Fibroblast of lung (primary cell): ENCODE measurements at places on chromosomes 4 and X. TPM values are rescaled to one million over a fixed set of nuclear protein-coding genes. Genes with fewer than 3 reads are reported as not detected.

The PABPC1L2A gene
- not detected in 2 replicates for polyA plus RNA-seq

- peak; percentile 4 for DNase-seq
- H3K4me3 ChIP-seq, result no peak overlapping the region
- no peak overlapping the region for H3K27ac ChIP-seq
- no peaks in the 10 kb centered on the region for H3K27me3 ChIP-seq
- H3K4me1 ChIP-seq, result no peaks in the 10 kb centered on the region
- no peaks in the 10 kb centered on the region for H3K36me3 ChIP-seq
Observed at GRCh38 chrX:123337886-123338639, 154.0 kb downstream of the GRIA3 start.

The CLDN34 gene
- not detected in 2 replicates for polyA plus RNA-seq

The MAGEA4 gene
- polyA plus RNA-seq, result not detected in 2 replicates

DNA sequence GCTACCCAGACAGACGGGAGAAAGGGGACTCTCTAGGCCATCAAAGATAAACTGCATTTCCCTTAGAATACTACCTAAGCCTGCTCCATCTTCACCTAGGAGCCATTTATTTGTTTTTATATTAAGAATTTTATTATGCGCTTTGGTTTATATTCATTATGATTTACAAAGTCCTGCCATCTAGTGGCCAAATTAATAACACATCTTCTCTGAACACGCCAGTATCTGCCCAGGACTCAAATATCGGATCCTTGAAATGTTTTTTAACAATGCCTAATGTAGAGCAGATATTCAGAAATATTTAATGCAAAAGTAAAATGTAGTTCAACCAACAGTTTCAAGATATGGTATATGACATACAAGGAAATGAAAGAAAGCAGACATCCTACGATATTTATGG lies 20.8 kb upstream of the PRPS2 start:
- H3K27ac ChIP-seq, result no peak overlapping the region
- H3K4me1 ChIP-seq, result no peaks in the 10 kb centered on the region
- H3K4me3 ChIP-seq, result no peak overlapping the region

GRCh38 chr4:87553182-87553581 lies 24.0 kb upstream of the SPARCL1 start:
- H3K27me3 ChIP-seq, result no peaks in the 10 kb centered on the region
- no peak overlapping the region for H3K4me3 ChIP-seq
- H3K27ac ChIP-seq, result no peak overlapping the region
- no peaks in the 10 kb centered on the region for H3K36me3 ChIP-seq
- no peak for DNase-seq
- no peaks in the 10 kb centered on the region for H3K4me1 ChIP-seq

DNA sequence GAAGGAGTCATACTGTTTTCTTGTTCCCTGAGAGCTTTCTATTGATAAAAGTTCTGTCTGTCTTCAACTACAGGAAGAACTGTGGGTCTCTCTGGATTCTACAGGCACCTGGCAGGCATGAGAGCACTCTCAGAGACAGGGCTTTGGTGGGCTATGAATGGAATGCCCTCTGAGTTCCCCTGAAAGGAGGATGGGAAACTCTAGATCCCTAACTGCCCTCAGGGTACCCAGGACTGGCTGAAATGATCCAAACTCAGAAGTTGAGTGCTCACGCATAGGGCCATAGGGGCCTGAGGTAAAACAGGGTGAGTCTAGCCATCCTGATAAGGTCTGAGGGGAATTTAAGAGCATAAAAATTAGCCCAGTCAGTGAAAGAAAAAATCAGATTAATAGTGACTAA lies 59.0 kb upstream of the SCRG1 start:
- no peaks in the 10 kb centered on the region for H3K27me3 ChIP-seq
- H3K4me3 ChIP-seq, result no peak overlapping the region
- no peaks in the 10 kb centered on the region for H3K36me3 ChIP-seq
- no peaks in the 10 kb centered on the region for H3K4me1 ChIP-seq

DNA sequence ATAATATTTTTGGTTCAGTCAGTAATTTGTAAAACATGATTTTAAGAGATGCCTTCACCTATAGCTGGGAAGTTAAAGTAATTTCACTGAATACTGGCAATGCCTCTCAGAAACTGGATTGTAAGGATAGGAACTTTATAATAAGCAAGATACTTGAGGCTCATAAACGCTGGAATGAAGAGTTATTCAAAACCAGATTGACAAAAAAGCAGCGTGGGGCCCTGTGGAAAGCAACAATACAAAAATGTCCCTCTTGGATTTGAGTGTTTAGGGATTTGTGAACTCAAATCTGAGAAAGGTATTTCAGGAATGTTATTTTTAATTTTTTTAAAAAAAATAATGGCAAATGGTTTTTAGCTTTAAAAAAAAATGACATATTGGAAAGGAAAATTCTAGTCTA lies 94.6 kb downstream of the ANK2 start:
- no peaks in the 10 kb centered on the region for H3K27me3 ChIP-seq
- no peaks in the 10 kb centered on the region for H3K36me3 ChIP-seq
- H3K27ac ChIP-seq, result no peak overlapping the region
- H3K4me3 ChIP-seq, result no peak overlapping the region
- no peak for DNase-seq
- H3K4me1 ChIP-seq, result no peaks in the 10 kb centered on the region

DNA sequence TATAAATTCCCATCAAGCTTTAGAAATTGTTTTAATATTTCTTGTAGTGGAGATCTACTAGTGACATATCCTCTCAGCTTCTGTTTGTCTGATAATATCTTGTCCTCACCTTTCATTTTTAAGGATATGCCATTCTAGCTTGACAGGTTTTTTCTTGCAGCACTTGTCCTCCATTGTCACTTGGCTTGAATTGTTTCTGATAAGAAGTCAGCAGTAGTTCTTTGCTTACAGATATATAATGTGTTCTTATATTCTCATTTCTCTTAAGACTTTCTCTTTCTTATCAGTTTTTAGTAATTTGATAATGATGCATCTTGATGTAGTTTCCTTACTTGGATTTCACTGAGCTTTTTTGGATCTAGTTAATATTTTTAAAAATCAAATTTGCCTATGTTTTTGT lies 120.6 kb upstream of the NUDT6 start:
- no peaks in the 10 kb centered on the region for H3K27me3 ChIP-seq
- no peaks in the 10 kb centered on the region for H3K4me1 ChIP-seq
- DNase-seq, result peak; percentile 15
- no peaks in the 10 kb centered on the region for H3K36me3 ChIP-seq
- H3K4me3 ChIP-seq, result no peak overlapping the region

The DSPP gene
- not detected in 2 replicates for polyA plus RNA-seq

- no peak overlapping the region for H3K27ac ChIP-seq
- peaks cover 22% of the 10 kb centered on the region for H3K4me1 ChIP-seq
- H3K4me3 ChIP-seq, result no peak overlapping the region
- H3K36me3 ChIP-seq, result no peaks in the 10 kb centered on the region
- no peaks in the 10 kb centered on the region for H3K27me3 ChIP-seq
Observed at GRCh38 chr4:24853142-24853541, 57.8 kb downstream of the SOD3 start.

- no peaks in the 10 kb centered on the region for H3K27me3 ChIP-seq
- peaks cover 2% of the 10 kb centered on the region for H3K4me1 ChIP-seq
- H3K4me3 ChIP-seq, result no peak overlapping the region
- no peak for DNase-seq
- no peak overlapping the region for H3K27ac ChIP-seq
- H3K36me3 ChIP-seq, result no peaks in the 10 kb centered on the region
Observed at GRCh38 chr4:184016759-184017668, 111.9 kb downstream of the STOX2 start.

The SOWAHB gene
- 0.07 TPM in 1 of 2 replicates, not detected in the other for polyA plus RNA-seq

The TMSB15C gene
- 1.9 and 2.0 TPM in 2 replicates for polyA plus RNA-seq

- no peaks in the 10 kb centered on the region for H3K4me1 ChIP-seq
- H3K27ac ChIP-seq, result no peak overlapping the region
- H3K36me3 ChIP-seq, result no peaks in the 10 kb centered on the region
- no peak overlapping the region for H3K4me3 ChIP-seq
- DNase-seq, result peak; percentile 73
Observed at GRCh38 chr4:27791640-27792039, 931.0 kb downstream of the STIM2 start.

The MAD2L1 gene
- 12.8 and 38.4 TPM in 2 replicates for polyA plus RNA-seq

The PCYT1B gene
- 0.14 and 0.34 TPM in 2 replicates for polyA plus RNA-seq

The TEX13B gene
- not detected in 2 replicates for polyA plus RNA-seq

- H3K4me1 ChIP-seq, result no peaks in the 10 kb centered on the region
- no peak overlapping the region for H3K4me3 ChIP-seq
- no peaks in the 10 kb centered on the region for H3K36me3 ChIP-seq
- no peaks in the 10 kb centered on the region for H3K27me3 ChIP-seq
Observed at GRCh38 chrX:73262991-73263390, 48.3 kb upstream of the NAP1L2 start.

DNA sequence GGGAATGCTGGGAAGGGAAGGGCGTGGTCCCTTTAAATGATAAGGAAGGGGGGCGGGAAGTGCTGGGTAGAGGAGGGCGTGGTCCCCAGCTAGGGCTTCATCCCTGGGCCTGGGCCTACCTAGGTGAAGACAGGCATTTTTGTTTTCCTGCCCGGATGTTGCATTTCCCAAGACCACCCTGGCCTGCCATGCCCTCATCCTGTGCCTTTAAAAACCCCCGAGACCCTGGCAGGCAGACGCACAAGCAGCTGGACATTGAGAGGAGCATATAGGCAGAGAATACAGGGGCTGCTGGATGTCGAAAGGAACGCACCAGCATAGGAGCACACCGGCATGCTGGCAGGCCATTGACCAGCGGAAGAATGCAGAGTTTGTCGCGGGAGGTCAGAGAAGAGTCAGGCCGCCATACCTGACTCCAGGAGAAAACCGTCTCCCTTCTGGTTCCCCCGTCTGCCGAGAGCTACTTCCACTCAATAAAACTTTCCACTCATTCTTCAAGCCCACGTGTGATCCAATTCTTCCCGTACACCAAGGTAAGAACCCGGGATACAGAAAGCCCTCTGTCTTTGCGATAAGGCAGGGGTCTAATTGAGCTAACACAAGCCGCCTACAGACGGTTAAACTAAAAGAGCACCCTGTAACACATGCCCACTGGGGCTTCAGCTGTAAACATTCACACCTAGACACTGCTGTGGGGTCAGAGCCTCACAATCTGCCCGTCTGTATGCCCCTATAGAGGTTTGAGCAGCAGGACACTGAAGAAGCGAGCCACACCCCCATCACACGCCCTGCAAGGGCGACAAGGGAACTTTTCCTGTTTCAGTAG lies 2.9 kb upstream of the AGA start:
- no peak overlapping the region for H3K27ac ChIP-seq
- no peak for DNase-seq
- H3K36me3 ChIP-seq, result no peaks in the 10 kb centered on the region
- H3K27me3 ChIP-seq, result no peaks in the 10 kb centered on the region

DNA sequence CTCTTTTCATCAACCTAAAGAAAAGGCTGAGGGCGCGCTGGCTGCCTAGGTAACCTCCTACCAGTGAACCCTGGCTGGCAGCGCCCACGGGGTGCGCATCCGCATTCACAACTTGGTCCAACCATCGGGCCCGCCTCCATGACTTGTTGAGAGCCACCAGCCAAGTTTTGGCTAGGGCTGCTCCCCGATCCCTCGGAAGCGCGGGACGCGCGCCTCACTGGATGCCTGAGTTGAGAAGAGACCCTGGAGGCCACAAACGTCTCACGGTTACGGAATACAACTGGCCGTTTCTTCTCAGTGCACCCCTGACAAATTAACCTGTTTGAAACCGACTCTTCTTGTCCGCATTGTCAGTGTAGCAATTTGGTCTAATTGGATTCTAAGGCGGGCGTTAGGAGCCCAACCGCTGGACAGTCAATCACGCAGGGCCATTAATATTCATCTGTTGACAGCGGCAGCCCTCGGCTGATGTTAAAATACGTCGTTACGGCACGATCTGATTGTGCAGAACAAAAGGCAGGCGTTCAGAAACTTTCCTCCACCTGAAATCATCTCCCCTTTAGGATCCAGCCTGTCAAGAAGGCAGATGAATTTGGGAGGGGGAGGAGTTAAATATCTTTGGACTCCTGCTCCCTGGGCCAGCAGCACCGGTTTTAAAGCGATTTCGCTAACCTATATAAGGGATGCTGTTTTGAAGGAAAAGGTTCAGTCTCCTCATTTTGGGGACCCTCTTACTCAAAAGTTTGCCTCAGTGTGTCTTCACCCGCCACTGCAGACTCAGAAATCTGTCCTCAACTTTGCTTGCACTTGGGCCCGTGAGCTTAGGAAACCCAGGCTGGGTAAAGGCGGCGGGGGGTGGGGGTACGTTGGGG lies 1.2 kb downstream of the GPC3 start:
- H3K4me1 ChIP-seq, result no peaks in the 10 kb centered on the region
- H3K27ac ChIP-seq, result no peak overlapping the region
- no peak overlapping the region for H3K4me3 ChIP-seq
- no peak for DNase-seq
- no peaks in the 10 kb centered on the region for H3K36me3 ChIP-seq

DNA sequence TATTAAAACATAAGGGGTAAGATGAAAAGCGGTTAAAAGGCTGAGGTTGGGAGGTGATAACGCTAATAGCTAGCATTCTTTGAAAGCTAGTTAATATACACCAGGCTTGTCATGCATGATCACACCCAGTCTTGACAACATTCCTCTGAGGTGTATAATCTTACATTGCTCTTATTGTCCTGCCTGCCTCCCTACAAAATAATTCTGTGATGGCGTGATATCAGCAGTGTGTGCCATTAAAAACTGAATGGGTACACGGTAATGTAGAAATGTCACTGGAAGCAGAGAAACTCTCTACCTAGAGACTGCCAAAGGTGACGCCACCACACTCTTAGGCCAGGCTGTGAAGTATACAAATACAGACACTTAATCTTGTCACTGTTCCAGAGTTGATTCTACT lies 68.1 kb downstream of the DIAPH2 start:
- DNase-seq, result peak; percentile 15
- H3K27ac ChIP-seq, result no peak overlapping the region
- H3K36me3 ChIP-seq, result no peaks in the 10 kb centered on the region
- H3K4me1 ChIP-seq, result no peaks in the 10 kb centered on the region
- H3K4me3 ChIP-seq, result no peak overlapping the region
- no peaks in the 10 kb centered on the region for H3K27me3 ChIP-seq

DNA sequence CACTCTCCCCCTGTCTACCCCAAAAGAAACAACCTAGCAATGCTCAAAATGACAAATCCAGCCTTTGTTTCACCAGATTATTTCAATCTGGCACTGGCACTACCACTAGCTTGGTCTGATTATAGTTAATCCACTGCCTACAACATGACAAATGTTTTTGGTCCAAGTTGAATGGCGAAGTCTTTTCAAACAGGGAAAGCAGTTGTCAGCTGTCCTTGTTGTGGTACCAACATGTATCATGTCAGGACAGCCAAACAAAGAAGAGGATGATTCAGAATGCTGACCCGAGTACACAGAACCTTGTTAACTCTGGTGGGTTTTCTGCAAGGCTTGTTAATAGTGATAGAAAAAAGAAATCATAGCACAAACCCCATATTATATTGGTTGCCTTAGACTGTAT lies 160.8 kb upstream of the ANK2 start:
- no peaks in the 10 kb centered on the region for H3K36me3 ChIP-seq
- no peak overlapping the region for H3K4me3 ChIP-seq
- H3K27ac ChIP-seq, result no peak overlapping the region
- no peaks in the 10 kb centered on the region for H3K4me1 ChIP-seq
- H3K27me3 ChIP-seq, result no peaks in the 10 kb centered on the region
- no peak for DNase-seq

DNA sequence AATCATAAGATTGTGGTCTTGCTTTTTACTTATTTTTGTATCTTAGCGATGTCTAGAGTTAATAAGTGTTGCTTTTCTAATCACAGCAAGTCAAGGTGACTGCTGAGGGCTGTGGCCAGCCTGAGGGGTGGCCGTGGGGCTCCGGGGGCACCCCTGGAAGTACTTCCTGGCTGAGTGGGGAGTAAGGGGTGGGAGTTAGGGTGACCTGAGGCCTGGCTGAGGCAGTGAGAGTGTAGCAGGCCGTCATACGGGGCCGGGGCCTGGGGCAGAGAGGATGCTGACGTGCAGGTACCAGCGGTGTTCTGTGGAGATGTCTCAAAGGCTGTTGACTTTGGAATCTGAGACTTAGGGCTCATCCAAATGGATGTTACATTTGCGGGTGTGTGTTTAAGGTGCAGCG lies 29.3 kb downstream of the PIGG start:
- no peaks in the 10 kb centered on the region for H3K27me3 ChIP-seq
- H3K27ac ChIP-seq, result no peak overlapping the region
- no peak overlapping the region for H3K4me3 ChIP-seq
- no peaks in the 10 kb centered on the region for H3K4me1 ChIP-seq
- H3K36me3 ChIP-seq, result peaks cover 23% of the 10 kb centered on the region
